ENCODE measurements at places on chromosomes 5 and 9. TPM values are rescaled to one million over a fixed set of nuclear protein-coding genes. Genes with fewer than 3 reads are reported as not detected.
A peak's percentile ranks its signal among the peaks of the same experiment; 100 is the strongest.

- no peak for DNase-seq
These were observed 10.2 kb upstream of the CCDC171 start for GRCh38 chr9:15542624-15543023.

DNA sequence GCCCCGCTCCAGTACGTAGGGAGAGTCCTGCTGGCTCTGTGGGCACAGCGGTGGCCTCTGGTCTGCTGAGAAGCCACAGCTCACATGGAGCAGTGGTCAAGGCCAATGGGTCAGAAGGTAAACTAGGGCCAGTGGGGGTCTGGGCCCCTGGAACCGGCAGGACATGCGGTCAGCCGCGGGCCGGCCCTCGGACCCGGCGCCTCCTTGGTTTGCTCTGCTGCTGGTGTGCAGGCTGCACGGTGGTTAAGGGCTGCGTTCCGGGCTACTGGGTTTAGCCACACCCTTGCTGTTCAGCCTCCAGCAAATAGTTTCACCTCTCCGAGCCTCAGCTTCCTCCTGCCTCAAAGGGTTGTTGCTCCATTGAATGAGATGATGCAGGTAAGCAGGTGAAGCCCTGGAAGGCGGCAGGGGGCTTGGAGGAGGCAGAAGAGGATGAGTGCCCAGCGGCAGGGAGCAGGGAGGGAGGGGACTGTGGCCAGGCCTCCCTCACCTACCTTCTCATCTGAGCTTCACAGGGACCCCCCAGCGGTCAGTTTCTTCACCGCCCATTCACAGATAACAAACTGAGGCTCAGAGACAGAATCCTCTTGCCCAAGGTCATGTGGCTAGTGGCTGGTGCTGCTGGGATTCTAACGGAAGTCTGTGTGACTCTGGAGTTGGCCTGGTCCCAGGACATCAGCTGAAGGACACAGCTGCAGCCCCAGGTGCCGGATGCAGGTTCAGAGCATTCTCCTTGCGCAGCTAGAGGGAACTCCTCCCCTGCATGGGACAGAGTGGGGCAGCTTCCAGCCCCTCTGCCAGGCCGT, 3.7 kb upstream of the COL5A1 start:
- no peak for DNase-seq

DNA sequence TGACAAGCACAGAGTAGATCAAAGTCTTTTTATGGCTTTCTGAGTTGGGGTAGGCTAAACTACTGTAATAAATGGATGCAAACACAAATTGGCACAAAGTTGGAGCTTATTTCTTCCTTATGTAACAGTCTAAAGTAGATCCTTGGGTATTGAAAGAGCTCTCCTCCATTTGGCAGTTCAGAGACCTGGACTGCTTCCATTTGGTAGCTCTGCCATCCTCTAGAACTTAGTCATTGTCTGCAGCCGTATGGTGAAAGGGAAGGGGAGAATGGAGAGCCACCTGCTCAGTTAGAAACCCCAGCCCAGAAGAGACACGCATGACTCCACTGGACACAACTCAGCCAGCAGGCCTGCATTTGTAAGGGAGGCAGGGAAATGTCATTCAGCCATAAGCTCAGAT, 345.0 kb downstream of the DMAC1 start:
- no peak for DNase-seq

GRCh38 chr5:32315221-32316014, 2.7 kb upstream of the MTMR12 start:
- no peak for DNase-seq

TSTD2 gene
- total RNA-seq = 12.7 TPM

- no peak for DNase-seq
These were observed 42.7 kb downstream of the SUSD1 start for GRCh38 chr9:112132356-112132755.

FAM221B gene
- total RNA-seq = not detected

DNA sequence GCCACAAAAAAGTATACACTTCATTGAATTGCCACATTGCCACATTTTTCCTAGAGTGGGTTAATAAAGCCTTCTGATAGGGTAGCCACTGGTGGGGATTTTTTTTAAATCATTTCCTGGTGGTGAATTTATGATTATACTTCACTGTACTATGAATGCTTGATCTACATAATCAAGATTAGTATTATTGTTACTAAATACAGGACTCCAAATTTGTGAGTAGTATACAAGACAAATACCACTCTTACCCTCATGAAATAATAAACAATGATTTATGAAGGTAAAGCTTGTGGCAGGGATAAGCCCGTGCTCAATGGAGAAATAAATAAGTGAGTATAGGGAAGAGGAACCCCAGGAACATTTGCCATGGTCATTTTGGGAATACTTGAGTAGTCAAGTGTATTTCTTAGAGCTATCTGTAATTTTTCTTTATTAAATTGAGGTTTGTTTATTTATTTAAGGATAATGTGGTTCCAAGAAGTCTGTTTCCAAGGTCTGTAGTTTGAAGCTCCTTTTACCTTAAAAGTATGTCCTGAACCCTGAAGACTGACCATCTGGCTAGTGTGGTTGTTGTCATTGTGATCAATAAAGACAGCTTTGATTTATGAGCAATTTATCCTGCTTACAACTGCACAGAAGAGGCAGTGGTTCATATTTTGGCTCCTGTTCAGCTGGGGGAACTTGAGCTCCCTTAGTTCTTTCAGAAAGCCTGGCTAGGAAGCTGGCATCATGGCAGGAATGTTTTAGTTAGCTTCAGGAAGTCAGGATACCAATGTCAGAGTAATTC, 118.6 kb downstream of the ZSWIM6 start:
- no peak for DNase-seq

GRCh38 chr9:37433867-37434371, 11.4 kb downstream of the GRHPR start:
- DNase-seq = no peak

DNA sequence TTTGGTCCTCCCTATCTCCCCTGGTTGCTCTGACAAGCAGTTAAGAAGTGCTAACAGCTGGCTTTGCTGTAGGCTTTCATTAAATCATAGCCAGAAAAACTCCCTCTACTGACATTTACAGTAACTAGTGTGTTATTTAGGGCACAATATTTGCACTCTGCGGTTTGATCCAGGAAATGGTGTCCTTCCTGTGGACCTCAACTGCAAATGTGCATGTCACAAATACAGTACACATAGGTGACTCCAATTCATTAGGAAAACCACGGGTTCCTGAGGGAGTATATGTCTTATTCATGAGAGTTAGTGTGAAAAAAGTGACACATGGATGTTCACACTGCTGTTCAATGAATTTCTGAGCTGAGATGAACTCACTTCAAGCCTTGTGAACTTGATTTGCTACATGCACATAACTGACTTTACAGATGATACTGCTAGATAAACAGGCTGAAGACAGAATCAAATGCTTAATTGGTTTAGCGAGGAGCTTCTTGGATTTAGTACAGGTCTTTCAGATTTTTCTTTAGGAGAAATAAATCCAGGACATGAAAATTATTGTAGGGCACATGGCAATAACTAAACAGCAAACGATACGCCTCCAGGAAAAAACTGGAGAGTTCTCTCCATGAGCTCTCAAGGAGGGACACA, 281.5 kb downstream of the EFNA5 start:
- DNase-seq = no peak

DNA sequence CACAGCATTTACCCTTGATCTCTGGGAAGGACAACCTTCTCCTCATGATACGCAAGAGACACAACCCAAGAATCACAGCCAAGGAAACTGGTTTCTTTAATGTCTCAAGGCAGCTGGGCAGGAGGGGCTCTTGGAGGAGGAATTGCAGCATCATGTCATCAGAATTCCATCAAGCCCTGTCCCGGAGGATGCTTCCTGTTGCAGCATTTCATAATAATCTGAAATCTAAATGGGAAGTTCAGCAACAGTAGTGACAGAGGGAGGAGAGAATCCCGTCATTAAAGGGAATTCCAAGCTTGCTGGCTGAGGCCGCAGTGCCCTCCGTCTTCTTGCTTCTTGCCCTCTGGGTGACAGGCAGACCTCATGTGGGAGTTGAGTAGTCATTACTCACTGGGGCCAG, 192.7 kb downstream of the TENT4A start:
- DNase-seq = peak; percentile 6

- DNase-seq = no peak
These were observed 48.1 kb downstream of the DIAPH1 start for GRCh38 chr5:141570655-141571054.

DNA sequence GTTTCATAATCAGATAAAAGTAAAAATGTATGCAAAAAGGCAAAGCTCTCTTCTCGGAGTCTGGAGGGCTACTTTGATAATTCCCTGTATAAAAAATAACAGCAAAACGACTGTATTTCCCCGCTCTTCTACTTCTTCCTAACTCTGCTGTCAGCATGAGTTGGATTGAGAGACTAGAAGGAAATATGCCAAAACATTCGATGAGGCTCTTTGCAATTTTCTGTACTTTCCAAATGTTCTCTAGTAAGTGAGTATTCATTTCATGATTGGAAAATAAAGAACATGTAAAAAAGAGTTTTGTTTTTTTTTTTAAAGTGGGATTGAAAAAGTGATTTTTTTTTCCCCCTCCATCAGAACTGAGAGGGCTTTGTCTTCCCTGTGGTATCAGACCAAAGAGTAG, 677.5 kb downstream of the ACTL7B start:
- DNase-seq = no peak

DNA sequence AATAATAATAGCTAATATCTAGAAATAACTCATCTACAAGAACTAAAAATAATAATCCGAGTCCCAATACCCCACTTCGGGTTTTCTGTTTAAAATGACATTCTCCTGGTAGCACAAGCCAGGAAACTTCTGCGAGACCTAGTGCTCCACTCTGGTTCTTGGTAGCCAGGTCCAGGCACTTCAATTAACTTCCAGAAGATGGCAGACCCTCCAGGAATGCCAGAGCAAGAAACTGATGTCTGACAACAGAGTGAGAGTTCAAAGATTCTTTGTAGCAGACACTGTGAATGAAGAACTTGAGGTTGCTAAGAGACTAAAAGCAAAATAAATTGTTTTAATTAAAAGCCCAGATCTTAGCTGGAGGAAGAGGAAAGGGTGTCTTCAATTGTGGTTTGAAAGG, 1963.3 kb upstream of the CDH9 start:
- no peak for DNase-seq

- DNase-seq = no peak
These were observed 183.2 kb upstream of the TBC1D2 start for GRCh38 chr9:98438666-98439065.

DNAI1 gene
- not detected for total RNA-seq

DNA sequence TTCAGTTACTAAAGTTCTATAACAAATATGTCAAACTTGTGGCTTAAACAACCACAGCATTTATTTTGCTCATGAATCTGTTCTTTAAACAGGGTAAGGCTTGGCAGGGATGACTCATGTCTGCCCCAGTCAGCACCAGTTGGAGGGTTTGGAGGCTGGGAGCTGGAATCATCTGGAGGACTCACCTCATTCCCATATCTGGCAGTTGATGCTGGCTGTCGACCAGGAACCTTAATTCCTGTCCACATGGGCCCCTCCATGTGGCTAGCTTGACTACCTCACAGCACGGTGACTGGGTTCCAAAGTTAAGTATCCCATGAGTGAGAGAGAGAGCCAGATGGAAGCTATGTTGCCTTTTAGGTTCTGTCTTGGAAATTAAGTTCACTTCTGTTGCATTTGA, 13.8 kb upstream of the CCL28 start:
- peak; percentile 81 for DNase-seq

LRRC70 gene
- total RNA-seq = not detected

DNA sequence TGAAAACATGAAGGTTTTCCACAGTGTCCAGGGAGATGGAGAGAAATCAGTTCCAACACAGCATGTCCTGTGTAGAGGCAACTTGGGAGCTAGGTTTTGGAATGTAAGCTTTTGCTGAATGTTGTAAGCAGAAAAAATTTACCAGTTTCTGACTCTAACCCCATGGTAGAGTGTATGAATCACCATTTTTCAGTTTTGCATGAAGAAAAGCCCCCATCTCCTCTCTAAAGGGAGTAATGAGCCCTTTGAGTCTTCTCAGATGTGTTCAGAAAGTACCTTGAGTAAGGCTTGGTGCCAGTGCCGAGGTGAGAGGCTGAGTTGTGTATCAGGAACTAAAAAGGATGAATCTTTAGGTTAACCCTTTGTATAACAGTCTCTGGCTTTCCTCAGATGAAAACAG, 96.2 kb downstream of the ADRB2 start:
- no peak for DNase-seq

CTNNA1 gene
- 392 TPM for total RNA-seq

- DNase-seq = no peak
These were observed 20.2 kb downstream of the TLE1 start for GRCh38 chr9:81669041-81669651.

DNA sequence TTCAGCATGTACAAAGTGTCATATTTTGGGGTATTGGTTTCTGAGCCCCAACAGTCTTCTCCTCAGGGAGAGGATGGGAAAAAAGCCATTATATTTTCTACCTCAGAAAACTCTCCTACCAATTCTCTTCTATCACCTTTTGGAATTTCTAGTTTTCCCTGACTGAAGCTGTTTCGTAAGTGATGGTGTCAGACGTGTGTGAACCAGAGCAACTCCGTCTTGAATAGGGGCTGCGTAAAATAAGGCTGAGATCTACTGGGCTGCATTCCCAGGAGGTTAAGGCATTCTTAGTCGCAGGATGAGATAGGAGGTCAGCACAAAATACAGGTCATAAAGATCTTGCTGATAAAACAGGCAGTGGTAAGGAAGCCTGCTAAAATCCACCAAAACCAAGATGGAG, 197.3 kb upstream of the C9orf72 start:
- DNase-seq = no peak

Data from epithelial cell of proximal tubule (primary cell).